ENCODE measurements at places on chromosomes 13 and 19.

DNA sequence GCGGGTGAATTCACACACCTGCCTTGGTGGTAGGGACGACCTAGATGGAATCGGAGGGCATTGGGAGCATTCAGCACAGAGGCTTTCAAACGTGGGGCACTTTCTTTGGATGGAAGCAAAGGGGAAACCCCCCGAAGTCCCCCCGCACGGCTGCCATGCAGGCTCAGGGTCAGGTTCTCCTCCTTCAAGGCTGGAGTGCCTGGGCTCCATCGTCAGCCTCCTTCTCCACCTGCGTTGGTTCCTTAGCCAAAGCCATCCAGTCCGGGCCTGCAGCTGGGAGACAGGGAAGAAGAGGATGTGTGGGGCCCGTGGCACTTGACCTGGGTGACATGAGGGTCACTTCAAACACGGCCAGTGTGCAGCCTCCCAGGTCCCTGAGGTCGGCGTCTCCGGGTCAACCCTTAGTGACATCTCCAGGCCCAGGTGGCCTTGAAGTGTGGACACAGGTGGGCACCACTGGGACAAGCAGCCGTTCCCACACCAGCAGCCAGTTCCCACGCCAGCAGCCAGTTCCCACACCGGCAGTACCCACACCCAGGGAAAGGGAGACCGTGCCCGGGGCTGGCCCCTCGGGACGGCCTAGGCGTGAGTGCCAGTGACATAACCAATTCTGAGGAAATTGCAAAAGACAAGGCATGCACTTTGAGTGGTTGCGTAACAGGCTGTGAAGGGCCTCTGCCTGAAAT lies 116.0 kb downstream of the SOX1 start:
- DNase-seq, result no peak

DNA sequence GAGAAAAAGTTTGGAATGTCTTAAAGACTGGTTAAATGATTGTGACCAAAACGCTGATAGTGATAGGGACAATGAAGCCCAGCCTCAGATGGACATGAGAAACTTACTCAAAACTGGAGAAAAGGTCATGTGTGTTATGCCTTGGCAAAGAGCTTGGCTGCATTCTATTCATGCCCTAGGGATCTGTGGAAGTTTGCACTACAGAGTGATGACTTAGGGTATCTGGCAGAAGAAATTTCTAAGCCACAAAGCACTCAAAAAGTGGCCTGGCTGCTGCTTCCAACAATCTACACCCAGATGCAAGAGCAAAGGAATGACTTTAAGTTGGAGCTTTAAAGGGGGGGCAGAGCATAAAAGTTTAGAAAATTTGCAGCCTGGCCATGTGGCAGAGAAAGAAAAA lies 521.3 kb downstream of the UQCRFS1 start:
- DNase-seq, result no peak

GRCh38 chr13:77548095-77548494 lies 12.6 kb downstream of the SCEL start:
- no peak for DNase-seq

- no peak for DNase-seq
Observed at GRCh38 chr13:101785858-101786257, 333.4 kb downstream of the ITGBL1 start.

GRCh38 chr13:21364916-21365315 lies 94.2 kb downstream of the ZDHHC20 start:
- DNase-seq, result no peak

- DNase-seq, result no peak
Observed at GRCh38 chr19:34148658-34149185, 23.6 kb upstream of the LSM14A start.
